ENCODE measurements at places on chromosomes 3 and 15.

DNA sequence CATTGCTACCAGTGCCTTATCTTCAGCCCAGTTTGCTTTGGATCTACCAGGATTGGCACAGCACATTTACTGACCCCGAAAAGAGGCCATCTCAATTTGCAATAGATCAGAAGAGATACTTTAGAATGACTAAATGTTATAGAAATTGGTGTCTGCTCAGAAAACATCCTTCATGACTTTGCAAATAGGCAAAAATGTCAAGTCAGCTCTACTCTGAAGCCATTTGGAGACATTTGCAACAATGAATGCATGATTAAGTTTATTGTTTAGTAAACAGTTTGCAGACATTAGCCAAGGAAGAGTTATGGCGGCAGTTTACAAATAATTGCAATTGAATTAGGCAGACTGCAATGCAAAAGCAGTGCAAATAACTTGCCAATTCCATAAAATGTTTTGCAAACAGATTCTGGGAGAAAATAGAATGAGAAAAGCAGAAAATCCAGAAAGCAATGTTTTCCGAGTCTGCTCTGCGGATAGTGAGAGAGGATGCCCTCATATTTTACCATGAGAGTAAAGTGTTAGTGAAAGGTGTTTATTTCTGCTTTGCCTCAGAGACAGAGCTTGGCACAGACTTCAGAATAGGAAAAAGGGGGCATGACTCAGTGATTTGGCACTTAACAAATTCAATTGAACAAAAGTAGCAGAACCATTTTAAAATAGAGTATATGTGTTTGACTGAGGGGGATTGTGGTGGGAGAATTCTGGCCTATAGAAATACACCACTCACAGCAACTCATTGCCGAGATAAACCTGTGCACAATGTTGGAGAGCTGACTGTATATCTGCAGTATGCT lies 334.9 kb upstream of the NR2F2 start:
- no peak for DNase-seq

DNA sequence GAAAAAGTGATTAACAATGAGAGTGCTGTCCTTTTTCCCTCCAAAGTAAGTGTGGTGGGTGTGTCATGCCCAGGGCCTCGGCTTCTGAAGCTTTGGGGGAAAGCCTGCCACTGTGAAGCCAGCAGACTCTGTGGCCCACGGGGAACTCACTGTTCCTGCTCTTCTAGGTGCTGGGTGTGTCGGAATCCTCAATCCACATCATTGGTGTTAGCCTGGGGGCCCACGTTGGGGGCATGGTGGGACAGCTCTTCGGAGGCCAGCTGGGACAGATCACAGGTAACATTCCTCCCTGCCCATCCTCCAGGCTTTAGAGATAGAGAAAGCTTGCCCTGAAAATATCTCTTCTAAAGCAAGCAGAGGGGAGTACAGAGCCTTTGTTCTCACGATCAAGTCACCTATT lies 11.6 kb downstream of the PLA1A start:
- no peak for DNase-seq

DNA sequence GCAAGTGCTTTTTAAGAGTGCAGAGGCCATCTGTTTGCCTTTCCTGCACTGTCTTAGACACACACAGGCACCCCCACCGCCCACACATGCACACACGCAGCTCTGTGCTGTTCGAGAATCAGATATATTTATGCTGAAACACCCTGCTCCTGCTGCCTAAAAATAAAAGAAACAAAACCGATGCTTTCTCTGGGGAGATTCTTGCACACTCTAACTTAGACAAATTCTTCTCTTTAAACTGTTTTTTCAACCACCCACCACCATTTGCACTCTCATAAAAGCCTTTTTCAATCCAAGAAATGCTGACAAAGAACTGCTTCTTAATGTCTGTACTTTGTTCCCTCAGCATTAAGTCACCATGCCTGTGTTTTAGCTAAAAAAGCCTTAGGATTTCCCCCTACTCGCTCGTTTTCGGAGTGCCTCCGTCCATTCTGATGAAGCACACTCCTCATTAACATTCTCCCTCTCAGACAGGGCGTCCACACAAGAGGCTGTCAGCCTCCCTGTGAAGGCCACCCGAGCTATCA lies 26.2 kb downstream of the SLC12A8 start:
- peak; percentile 78 for DNase-seq

- DNase-seq, result no peak
Measured at GRCh38 chr3:195197765-195198425, 73.1 kb downstream of the XXYLT1 start.

DNA sequence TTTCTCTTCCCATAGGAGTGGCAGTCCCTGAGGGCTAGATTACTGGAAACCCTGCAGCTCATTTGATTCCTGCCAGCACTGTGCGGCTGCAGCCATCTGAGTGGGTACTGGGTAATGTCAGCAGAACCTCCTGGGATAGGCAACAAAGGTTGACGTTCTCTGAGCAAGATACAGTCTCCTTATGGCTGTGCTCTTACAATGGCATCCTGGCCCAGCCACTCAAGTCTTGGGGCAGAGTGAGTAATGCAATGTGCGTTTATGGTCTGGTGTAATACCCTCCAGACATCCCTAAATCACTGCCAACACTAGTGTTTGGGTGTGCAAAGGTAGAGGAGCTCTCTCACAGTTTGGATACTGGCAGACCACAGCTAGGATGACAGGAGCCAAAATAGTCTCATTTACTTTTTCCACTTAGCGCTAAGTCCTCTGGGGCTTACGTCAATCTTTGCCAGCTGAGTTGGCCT lies 775.8 kb downstream of the ZNF385D start:
- DNase-seq, result no peak

- no peak for DNase-seq
Measured at GRCh38 chr3:156535162-156535627, 19.7 kb downstream of the SSR3 start.
